ENCODE measurements at places on chromosomes 12 and 14.

DNA sequence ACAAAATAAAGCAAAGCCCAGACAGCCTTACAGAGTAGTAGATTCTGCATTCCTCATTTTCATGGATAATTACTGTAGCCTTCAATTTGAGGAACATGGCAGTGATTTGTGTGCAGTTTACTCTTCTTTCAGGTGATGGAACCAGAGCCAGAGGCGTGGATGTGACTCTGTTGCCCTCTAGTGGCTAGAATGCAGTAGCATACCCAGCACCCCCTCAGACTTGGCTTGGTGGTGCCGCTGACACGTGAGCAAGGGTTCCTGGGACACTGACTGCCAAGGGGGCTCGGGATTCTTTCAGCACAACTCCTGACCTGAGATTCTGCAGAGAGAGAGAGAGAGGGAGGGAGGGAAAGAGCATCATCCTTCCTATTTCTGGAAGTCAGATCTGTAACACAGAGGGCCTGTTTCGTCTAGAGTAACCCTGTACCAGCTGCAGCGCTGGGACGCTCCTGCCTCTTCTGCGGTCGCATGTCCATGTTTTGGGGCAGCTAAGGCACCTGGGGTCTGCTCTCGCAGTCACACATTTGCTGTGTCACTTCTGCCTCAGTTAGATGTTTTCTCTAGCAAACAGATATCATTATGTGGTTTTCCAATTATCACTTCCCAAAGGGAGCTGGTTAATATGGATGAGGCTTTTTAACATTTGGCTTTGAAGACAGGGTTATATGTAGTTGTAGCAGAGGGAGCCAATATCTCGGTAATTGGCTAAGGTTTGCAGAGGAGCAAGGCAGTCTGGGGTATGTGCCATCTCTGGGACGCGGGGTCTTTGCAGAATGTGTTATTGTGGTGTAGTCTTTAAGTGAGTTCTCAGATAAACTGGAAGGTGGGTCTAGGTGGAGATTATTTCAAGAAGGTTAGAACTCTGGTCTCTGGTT lies 428.1 kb downstream of the NRXN3 start:
- peak; percentile 11 for DNase-seq

- DNase-seq = no peak
These were observed 382.3 kb downstream of the PCNX1 start for GRCh38 chr14:71289536-71289935.

- no peak for DNase-seq
These were observed 41.0 kb upstream of the GRIP1 start for GRCh38 chr12:66719862-66720261.

DNA sequence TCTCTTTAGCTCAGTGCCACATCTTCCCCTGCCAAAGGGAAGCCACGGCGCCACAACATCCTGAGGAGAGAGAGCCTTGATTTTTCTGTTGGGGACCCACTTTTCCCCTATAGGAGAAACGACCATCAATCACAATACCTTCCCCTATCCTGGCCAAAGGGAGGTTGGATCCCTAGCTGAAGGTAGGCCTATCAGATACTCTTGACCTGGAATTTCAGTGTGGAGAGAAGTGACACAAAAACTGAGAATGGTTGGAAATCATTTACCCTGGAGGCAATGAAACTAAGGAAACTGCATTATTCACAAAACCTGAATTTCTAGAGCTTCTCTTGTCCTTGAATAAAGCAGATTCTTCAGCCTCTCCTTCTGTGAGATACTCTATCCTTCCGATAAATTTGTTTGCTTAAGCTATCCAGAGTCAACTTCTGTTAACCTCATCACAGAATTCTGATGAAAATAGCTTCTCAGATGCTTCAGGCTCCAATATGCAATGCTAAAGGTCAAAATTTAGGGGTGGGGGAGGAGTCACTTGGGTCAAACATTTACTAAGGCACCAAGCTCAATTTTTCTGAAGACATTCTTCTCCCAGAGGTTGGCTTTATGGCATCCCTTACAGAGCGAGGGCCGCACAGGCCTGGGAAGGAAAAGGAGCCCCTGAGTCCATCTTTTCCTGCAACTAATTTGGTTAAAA lies 27.0 kb upstream of the DUSP6 start:
- no peak for DNase-seq

DNA sequence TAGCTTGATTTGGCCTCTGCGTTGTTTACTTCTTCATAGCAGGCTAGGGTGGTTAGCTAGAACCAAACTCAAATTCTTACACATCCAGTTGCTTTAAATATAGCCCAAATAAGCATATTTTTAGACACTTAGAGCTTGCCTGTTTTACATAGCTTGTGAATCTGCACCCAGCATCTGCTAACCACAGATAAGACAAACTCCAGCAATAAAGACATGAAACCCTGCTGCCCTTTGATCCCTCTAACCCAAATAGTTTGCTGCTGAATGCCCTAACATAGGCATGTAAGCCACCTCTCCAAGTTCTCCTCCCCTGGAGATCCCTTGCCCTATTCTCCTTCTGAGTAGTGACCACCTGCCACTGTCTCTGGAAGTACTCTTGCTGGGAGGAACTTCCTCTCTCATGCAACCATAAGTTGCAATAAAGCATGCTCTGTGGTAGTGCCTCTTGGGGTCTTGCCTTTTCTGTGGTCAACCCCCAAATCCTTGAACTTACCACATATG lies 185.6 kb downstream of the TMEM117 start:
- no peak for DNase-seq

GRCh38 chr14:88189417-88190191 lies 133.5 kb downstream of the KCNK10 start:
- peak; percentile 11 for DNase-seq

GRCh38 chr12:102120886-102121285 lies 903 bp downstream of the PARPBP start:
- no peak for DNase-seq

- DNase-seq = no peak
These were observed 10.6 kb downstream of the NACA start for GRCh38 chr12:56714431-56714929.
